Right atrium auricular region (tissue), 2 donors: ENCODE measurements at places on chromosomes 2 and 18. TPM values are rescaled to one million over a fixed set of nuclear protein-coding genes. Genes with fewer than 3 reads are reported as not detected.

The ALPI gene
- not detected for total RNA-seq

The STK36 gene
- 6.0 TPM for total RNA-seq

The TSPYL6 gene
- not detected for total RNA-seq

The SCN1A gene
- 0.44 TPM for total RNA-seq

The FAM228A gene
- 1.8 TPM for total RNA-seq

The FAM237A gene
- not detected for total RNA-seq

DNA sequence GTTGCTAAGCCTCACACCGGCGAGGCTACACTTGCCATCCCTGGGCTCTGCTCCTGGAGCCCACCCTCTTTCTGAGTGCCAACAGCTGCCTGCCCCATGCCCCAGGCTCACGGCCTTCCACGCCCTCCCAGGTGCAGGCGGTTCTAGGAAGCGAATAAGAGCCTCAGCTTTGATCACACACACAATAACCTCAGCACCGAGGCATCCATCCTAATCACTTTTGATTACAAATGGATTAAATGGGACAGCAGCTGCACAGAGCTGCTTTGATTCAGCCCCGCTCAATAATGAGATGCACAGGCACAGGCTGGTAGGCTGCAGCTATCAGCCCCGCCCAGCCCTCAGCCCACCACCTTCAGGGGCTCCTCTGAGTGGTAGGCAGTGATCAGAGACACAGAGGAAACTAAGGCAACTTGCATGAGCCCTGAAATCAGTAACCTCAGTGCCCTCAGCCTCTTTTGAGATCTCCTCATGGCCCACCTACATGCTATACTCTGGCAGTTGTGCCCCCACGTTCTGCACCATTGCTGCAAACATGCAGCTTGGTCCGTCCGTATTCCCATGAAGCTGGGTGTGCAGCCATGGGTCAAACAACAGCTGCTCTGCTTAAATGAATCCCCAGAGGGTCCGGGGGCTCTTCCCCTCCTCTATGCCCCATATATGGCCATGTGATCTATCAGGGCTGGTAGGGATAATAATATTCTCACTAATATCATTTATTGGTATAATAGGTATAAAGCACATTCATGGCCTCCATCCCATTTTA is 171.4 kb downstream of the SETBP1 start:
- DNase-seq = no peak
- H3K27ac ChIP-seq = no peak overlapping the region
- no peaks in the 10 kb centered on the region for H3K36me3 ChIP-seq
- H3K4me3 ChIP-seq = no peak overlapping the region

DNA sequence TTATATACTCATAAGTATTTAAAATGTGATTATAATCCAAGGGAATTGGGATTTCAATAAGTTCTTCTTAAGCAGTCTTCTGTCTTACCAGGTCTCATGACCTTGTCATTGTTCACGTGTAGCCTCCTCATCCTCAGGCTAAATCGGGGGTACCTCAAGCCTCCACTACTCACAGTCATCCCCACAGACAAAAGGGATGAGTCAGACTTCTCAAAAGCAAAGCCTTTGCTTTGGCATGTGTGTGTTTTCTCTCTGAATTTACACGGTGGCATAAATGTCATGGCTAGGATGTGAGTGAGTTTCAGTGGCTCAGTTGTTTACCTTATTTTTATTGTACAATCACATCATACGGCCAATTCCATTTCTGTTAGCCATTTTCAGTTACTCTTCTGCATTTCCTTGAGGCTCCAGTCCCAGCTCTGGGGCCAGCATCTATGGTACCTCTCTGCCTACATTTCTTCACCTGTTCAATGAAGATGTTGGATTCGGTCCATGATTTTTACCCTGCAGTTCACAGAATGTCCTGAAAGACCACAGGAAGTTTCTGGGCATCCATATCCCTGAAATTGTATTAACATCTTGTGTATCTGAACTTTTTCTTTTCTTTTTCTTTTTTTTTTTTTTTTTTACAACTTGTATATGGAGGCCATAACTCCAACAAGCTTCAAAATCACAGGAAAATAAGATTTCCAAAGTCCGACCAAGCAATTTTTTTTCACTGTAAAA is 195.3 kb downstream of the FHOD3 start:
- H3K27me3 ChIP-seq = no peaks in the 10 kb centered on the region
- H3K36me3 ChIP-seq = no peaks in the 10 kb centered on the region
- no peak overlapping the region for H3K4me3 ChIP-seq
- no peaks in the 10 kb centered on the region for H3K4me1 ChIP-seq

DNA sequence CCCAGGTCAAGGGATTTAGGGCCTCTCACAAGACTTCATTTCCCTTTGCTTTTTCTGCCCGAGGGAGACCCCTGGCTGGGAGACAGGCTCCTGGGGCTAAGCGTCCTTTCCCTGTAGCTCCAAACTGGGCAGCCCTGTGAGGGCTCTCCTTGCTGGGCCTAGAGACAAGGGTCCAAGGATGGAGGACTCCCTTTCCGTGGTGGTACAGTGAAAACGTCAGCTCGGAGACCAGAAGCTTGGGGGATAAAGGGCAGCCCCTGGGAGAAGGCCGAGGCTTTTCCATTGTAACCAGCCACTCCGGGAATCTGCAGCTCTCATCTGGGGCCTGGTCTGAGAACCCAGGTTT is 2.3 kb downstream of the SIX2 start:
- no peak for DNase-seq
- no peak overlapping the region for H3K27ac ChIP-seq
- no peak overlapping the region for H3K4me3 ChIP-seq
- H3K36me3 ChIP-seq = no peaks in the 10 kb centered on the region
- H3K27me3 ChIP-seq = peaks cover 15% of the 10 kb centered on the region
- H3K4me1 ChIP-seq = peaks cover 64% of the 10 kb centered on the region

DNA sequence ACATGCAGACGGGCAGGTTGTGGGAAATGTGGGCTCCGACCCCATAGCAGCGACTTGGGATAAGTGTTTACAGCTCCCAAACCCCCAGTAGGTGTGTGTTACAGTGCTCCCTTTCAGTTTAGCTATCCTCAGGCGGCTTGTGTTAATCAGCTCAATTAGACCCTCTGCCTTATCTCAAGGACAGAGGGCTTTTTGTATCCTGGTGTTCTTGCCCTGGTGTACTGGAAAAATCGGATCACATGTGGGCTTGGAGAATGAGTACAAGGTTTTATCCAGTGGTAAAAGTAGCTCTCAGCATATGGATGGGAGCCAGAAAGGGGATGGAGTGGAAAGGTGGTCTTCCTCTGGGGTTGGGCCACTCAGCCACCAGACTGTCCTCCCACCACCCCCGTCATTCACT is 264.7 kb upstream of the SYT4 start:
- H3K4me3 ChIP-seq = no peak overlapping the region
- H3K27me3 ChIP-seq = no peaks in the 10 kb centered on the region
- H3K36me3 ChIP-seq = no peaks in the 10 kb centered on the region
- no peak overlapping the region for H3K27ac ChIP-seq

GRCh38 chr2:196959734-196960338 is 33.3 kb upstream of the PGAP1 start:
- DNase-seq = no peak
- H3K4me1 ChIP-seq = no peaks in the 10 kb centered on the region
- H3K36me3 ChIP-seq = no peaks in the 10 kb centered on the region
- no peak overlapping the region for H3K27ac ChIP-seq
- no peak overlapping the region for H3K4me3 ChIP-seq
- no peaks in the 10 kb centered on the region for H3K27me3 ChIP-seq

GRCh38 chr18:24985586-24985985 is 366.4 kb downstream of the ZNF521 start:
- H3K4me3 ChIP-seq = peak overlapping the region; percentile 40
- peaks cover 51% of the 10 kb centered on the region for H3K4me1 ChIP-seq
- no peaks in the 10 kb centered on the region for H3K36me3 ChIP-seq
- DNase-seq = no peak
- H3K27me3 ChIP-seq = no peaks in the 10 kb centered on the region
- peak overlapping the region; percentile 90 for H3K27ac ChIP-seq

DNA sequence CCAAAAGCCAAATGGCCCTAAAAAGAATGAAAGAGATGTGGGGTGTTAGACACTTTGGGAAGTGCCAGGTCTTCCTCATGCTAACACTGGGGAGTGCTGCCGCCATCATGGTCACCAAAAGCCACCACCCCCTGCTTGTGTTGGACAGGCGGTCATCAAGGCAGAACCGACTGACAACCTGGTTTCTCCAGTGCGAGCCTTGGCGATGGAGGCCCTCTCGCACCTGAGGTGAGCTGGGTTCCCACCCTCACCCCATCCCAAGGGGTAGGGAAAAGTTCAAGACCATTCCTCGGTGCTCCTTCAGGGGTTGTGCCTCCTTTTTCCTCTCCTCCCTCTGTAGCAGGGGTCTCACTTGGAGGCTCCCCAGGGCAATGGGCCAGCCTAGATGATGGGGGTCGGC is 33.6 kb downstream of the MROH2A start:
- no peak for DNase-seq
- H3K36me3 ChIP-seq = no peaks in the 10 kb centered on the region
- H3K4me3 ChIP-seq = no peak overlapping the region
- no peaks in the 10 kb centered on the region for H3K4me1 ChIP-seq
- H3K27ac ChIP-seq = no peak overlapping the region

- H3K4me3 ChIP-seq = no peak overlapping the region
- H3K36me3 ChIP-seq = no peaks in the 10 kb centered on the region
- no peaks in the 10 kb centered on the region for H3K27me3 ChIP-seq
- no peaks in the 10 kb centered on the region for H3K4me1 ChIP-seq
- DNase-seq = peak; percentile 78
Observed at GRCh38 chr2:30511122-30512083, 64.4 kb downstream of the LCLAT1 start.

DNA sequence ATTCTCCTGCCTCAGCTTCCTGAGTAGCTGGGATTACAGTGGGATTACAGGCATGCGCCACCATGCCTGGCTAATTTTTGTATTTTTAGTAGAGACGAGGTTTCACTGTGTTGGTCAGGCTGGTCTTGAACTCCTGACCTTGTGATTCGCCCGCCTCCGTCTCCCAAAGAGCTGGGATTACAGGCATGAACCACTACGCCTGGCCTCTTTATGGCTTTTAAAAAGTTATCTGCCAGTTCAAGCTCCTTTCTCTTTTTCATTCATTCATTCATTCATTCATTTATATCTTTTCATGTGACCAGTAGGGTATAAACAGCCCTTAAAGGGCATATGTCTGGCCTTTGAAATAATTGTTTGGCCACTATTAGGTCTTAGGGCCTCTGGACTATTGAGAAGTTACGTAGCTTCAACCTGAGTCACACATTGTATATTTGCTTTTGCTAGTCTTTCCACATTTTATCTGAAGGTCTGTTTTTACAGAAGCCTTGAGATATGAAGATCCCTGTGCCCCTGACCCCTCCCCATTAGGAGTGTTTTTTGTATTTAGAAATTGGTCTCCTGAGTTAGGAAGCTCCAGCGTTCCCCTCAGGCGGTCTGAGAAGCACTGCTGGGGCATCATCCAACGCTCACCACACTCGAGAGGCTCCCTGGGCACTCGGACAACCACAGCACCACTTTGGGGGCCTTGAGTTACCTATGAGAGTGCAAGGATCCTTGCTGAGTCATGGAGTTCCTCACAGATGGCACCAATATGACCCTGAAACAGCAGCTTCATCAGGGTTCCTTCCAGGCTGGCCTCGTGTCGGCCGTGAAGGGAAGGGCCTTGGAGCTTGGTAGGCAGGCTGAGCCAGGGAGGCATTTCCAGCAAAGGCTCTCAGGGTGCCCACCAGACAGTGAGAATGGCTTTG is 21.8 kb downstream of the FZD5 start:
- peaks cover 14% of the 10 kb centered on the region for H3K36me3 ChIP-seq
- no peak overlapping the region for H3K27ac ChIP-seq

- no peaks in the 10 kb centered on the region for H3K27me3 ChIP-seq
- no peak overlapping the region for H3K27ac ChIP-seq
- peaks cover 30% of the 10 kb centered on the region for H3K4me1 ChIP-seq
Observed at GRCh38 chr18:50729376-50729775, 90.4 kb downstream of the MRO start.

GRCh38 chr2:60602388-60602787 is 48.9 kb upstream of the BCL11A start:
- no peak overlapping the region for H3K4me3 ChIP-seq
- no peaks in the 10 kb centered on the region for H3K27me3 ChIP-seq
- no peak overlapping the region for H3K27ac ChIP-seq
- no peak for DNase-seq
- no peaks in the 10 kb centered on the region for H3K4me1 ChIP-seq
- H3K36me3 ChIP-seq = no peaks in the 10 kb centered on the region

GRCh38 chr2:225017713-225018112 is 24.6 kb downstream of the DOCK10 start:
- H3K4me3 ChIP-seq = no peak overlapping the region
- DNase-seq = no peak
- H3K27ac ChIP-seq = no peak overlapping the region
- H3K4me1 ChIP-seq = no peaks in the 10 kb centered on the region
- H3K36me3 ChIP-seq = no peaks in the 10 kb centered on the region
- H3K27me3 ChIP-seq = no peaks in the 10 kb centered on the region

DNA sequence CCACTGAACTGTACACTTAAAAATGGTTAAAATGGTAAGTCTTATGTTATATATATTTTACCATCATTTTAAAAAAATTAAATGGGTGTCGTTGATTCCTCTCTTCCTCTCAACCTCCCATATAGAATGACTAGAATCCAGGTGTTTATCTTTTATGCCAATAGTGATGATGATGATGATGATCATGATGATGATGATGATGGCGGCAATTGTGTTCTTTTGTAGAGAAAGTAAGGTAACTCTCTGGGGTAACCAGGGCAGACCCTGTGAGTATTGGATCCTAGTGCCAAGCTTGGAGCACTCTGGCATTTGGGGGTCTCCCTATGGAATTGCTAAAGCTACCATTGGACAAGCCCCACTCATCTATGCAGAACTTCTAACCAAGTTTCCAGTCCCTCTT is 113.6 kb downstream of the GLI2 start:
- H3K36me3 ChIP-seq = no peaks in the 10 kb centered on the region
- H3K4me3 ChIP-seq = no peak overlapping the region
- H3K27ac ChIP-seq = no peak overlapping the region

DNA sequence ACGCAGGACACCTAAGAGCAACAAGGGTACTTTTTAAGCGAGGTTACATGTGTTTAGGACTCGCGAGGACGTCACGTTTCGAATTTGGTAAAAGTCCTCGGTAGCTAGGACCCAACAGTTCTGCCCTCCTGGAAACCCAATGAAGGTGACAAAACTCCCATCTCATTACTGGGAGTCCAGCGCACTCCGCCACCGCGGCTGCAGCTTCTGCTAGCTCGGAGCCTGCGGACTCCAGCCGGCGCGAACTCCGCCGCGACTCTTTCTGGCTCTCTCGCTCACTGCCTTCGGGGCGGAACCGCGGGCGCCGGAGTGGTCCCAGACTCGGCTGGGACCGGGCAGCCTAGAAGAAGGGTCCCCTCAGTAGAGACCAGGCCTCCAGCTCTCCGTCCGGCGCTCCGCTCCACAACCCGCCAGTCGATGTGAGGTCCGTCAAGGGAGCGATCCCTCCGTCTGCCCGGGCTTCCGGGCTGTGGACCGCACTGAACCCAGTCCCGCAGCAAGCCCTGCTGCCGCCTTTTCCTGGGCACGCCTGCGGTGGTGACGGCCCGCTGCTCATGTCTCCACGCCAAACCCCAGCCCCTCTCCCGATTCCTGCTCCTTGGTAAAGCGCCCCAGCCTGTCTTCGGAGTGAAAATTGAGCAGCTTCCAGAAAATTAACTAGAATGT is 3.0 kb upstream of the OSR1 start:
- H3K36me3 ChIP-seq = no peaks in the 10 kb centered on the region
- peak overlapping the region; percentile 67 for H3K4me3 ChIP-seq
- peak; percentile 64 for DNase-seq
- peaks cover 26% of the 10 kb centered on the region for H3K4me1 ChIP-seq
- H3K27me3 ChIP-seq = no peaks in the 10 kb centered on the region
